CD4-positive, alpha-beta T cell treated with Interleukin-1 beta for 1 hour (primary cell): ENCODE measurements at places on chromosomes 5 and 9.

DNA sequence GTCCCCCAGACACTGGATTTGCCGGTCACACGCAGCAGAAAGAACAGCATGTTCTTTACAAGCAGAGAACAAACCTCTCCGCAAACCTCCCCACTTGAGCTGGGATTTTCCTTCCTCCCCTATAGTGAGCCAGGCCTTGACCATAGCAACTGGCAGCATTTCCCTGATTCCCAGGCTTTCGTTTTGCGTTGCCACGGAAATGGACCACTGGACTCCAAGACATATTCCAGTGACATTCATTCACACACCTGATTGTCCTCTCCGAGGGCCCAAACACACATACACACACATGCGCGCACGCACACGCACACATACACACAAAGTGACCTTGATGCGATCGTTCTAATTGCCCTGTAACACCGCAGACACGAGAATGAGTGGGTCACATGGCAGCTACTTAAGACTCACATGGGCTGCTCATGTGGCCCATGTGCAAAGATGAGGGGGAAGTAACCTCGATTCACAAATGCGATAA, 80.9 kb upstream of the CPEB4 start:
- DNase-seq: no peak

- no peak for DNase-seq
Measured at GRCh38 chr5:149410721-149411432, 31.8 kb upstream of the IL17B start.

DNA sequence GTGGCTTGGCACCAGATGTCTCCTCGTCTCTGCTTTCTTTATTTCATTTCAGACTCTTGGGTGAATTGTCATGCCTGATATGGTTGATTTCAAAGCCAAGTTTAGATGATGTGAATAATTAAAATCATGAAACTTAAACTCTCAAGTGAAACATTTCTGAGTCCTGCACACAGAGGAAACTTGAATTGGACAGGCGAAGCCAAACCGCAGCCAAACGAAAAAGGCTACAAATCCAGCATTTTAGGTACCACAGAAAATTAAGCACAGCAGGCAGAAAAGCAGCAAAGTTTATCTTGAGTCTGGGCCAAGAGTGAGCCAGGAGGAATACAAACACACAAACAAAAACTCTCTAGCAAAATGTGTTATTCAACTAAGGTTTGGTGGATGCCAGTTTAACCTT, 659.8 kb upstream of the KLF4 start:
- DNase-seq: no peak

- no peak for DNase-seq
Measured at GRCh38 chr5:176601901-176602482, 8.0 kb downstream of the GPRIN1 start.

DNA sequence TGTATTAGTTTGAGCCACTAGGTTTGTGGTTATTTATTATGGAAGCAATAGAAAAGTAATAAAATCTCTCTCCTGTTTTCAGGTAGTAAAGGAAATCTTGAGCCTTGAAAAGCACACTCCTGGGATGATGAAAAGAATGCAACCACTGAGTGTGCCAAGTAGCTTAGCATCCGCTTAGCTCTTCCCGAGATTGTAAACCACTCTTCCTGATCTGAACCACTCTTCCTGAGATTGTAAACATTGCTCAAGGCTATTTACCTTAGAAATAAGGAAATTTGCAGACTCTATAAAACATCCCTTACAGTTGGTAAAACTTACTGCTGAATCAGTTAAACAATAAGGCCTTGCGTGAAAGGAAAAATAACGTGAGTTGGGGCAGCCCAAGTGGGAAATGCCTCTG, 17.4 kb upstream of the IL33 start:
- no peak for DNase-seq

- no peak for DNase-seq
Measured at GRCh38 chr5:150788977-150789376, 10.4 kb downstream of the SMIM3 start.

GRCh38 chr9:33464045-33464636, 9.6 kb downstream of the NOL6 start:
- DNase-seq: no peak

GRCh38 chr5:96597438-96598020, 64.6 kb upstream of the CAST start:
- no peak for DNase-seq

DNA sequence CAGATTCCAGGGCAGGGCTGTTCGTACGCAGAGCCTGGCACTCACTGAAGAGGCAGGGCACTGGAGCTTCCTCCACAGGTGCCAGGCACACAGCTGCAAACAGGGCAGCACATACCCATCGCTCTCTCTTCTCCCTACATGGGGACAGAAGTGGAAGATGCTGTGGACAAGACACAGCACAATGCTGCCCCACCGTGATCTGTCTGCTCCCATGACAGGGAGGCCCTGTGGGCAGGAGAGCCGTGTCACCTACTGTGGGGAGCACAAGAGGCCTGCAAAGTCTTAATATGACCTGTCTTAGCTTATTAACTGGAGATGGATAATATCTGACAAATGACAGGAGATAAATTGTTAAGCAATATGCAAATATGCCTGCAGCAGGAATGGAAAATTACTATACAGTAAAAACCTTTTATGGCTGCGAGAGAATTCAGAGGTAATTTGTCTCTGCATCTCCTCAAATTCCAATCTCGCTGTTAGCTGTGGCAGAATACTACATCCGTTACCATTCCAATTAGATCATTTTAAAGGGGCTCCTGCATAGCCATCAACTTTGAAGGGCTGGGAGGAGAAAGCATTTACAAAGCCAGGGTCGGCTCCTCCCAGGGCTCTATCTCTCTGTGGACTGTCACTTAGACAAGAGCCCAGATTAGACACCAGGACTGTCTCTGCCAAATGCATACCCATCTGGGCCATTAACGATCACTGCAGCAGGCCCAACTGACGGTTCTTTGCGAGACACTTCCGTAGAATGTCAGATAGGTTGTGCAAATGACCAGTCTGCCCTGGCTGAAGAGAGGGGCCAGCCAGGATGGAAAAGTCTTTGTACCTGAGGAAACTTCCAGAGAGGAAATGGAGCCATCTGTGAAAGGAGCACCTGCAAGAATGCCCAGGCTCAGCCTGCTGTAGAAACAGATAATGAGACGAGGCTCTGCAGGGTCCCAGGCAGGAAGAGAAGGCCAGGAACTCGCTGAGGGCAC, 90.7 kb upstream of the FSTL4 start:
- DNase-seq: no peak

- no peak for DNase-seq
Measured at GRCh38 chr5:6868575-6869215, 155.5 kb downstream of the TENT4A start.

DNA sequence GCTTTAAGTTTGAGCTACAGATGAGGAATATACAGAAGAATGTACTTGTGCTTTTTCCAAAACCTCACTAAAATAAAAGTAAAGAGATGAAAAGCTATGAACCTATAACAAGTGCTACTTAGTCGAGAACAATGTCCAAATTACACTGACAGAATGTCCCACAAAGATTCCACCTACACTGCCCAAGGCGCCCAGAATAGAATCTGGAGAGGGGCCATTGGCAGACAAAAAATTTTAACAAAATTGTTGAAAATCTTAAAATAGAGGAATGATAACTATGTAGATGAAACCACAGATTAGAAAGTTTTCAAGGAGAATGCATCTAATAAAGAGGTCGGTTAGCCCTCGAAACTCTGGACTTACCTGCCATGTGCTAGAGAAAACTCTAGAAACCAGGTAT, 235.3 kb downstream of the CETN3 start:
- DNase-seq: no peak

DNA sequence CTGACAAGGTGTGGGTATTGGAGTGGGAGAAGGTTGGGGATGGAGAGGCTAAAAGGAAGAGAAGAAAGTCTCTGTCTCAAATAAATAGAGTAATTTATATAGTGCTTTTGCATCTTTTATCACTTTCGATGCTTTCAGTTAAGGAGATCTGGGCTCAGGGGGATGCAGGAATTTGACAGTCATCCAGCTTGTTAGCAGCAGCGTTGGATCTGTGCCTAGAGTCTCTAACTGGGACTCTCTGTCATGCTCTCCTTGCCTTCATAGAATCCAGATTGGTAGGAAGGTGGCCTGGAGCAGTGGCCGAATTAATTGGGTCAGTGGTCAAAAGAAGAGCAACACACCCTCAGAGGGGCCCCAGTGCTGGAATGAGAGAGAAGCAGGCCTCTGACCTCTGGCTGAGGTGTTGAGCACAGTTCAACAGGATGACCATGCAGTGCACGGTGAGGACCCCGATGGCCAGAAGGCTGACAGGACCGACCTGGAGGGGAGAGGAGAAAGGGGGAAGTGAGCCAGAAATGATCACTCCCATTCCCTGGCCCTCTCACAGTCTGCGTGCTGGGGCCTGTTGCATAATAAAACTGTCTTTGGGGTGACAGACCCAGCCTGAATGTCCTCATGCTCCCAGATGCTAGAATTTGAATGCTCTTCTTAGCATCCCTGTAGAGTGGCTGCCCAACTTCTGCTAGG, 7.6 kb downstream of the SLC36A3 start:
- DNase-seq: no peak

GRCh38 chr5:31641575-31641974, 2.6 kb downstream of the PDZD2 start:
- no peak for DNase-seq

- peak; percentile 17 for DNase-seq
Measured at GRCh38 chr9:123544007-123544827, 188.2 kb downstream of the CRB2 start.

- no peak for DNase-seq
Measured at GRCh38 chr9:79014929-79015699, 556.7 kb upstream of the TLE4 start.

DNA sequence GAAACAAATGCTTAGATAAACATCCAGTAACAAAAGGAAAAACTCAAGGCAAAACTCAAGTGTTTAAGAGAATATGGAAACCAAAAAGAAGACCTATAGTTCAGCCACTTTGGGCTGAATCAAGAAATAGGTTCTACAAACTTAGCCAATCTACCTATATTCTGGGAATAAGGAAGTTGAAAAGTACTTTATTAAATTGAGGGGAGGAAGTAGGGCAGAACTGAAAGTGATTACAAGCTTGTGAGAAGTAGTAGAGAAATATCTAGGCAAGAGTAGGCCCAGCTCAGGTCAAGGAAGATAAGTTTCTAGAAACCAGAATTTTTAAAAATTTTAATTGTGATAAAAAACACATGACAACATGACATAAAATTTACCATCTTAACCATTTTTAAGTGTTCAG, 384.8 kb upstream of the PCSK5 start:
- no peak for DNase-seq

GRCh38 chr9:107043886-107044285, 180.9 kb downstream of the ZNF462 start:
- DNase-seq: no peak

DNA sequence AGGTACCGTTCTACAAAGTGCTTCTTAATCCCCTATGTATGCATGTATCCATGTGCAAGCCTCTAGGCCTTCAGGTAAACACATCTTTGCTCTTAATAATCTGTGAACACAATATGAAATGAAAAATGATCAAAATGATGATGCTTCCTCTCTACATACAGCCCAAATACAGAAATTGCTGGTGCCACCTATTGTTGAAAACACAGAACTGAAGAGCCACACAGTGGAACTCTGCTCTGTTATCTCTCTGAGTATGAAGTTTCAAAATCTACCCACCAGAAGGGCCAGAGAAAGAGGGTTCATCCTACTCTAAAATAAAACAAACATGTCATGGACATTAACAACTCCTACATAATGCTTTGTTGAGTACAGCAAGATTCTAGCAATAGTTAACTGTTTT, 71.3 kb downstream of the GLIS3 start:
- DNase-seq: no peak

DNA sequence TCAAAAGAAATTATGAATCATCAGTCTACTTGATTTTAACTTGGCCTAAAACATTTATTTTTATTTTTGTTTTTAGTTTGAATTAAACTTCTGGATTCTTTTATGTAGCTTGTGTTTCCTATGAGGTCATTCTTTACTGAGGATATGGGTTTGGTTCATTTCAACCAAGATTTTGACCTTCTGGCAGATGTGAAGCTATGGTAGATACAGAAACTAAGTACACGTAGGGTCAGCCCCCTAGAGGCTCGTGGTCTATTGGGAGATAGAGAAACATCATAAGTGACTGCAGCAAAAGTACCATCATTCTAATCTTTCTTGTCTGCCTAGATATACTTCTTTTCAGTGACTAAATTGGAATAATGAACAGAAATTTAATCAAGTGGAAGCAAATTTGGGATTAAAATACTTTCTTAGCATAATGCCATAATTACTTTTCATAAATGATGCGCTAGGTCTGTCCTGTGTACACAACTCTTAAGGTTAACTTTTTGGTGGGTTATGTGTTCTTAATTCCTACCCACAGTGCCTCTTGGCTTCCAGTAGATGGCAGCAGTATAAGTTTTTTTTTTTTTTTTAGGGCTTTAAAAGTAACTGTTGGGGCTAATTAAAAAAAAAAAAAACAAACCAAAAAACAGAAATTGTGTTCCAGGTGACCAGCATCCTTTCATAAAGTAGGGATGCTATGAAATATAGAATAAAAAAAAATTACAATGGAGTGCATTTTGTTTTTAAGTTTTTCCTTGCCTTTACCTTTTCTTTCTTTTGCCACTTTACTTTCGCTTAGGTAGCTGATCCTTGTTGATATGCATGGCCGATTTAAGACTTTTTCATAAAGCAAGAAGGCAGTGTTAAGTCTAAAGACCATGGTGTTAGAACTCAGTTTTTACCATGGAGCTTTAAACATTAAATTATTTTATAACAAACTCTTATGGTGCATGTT, 49.9 kb downstream of the LRRTM2 start:
- peak; percentile 3 for DNase-seq

DNA sequence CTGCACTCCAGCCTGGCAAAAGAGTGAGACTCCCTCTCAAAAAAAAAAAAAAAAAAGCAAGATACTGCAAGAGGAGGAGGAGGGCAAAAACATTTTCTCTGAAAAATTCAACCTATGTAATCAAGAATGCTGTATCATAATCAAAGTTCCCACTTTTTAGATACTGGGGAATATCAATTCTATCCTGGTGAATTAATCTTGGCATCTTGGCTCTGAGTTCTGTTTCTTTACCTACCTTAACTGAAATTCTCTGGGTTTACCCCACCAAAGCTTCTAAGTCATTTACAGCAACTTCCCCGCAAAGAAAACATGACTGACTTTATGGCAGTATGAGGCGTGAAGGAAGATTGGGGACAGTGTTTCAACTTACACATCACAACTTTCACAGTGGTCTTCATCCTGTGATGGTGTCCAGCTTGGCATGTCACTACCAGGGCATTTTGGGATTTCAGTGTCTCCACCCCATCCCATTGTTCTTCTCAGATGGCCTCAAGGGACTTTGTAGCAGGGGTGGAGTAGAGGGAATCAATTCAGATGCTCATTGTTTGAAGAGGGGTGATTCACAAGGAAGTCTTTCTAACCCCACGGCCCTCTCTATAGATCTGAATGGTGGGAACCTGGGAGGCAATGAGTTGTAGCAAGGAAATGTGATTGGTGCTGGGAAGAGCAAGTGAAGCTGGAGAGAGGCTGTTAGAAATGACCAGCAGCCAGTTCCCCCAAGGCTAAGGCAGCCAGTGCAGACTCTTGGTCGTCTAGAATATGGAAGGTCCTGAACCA, 130.5 kb downstream of the SCAMP1 start:
- DNase-seq: no peak

- DNase-seq: no peak
Measured at GRCh38 chr5:148840531-148840930, 14.1 kb downstream of the ADRB2 start.

GRCh38 chr5:137567226-137567625, 68.1 kb upstream of the SPOCK1 start:
- DNase-seq: no peak
